Fibroblast of mammary gland (primary cell): ENCODE measurements at places on chromosomes 2 and 18.

- DNase-seq: no peak
Measured at GRCh38 chr2:25672494-25673299, 680 bp downstream of the DTNB start.

GRCh38 chr2:24073816-24074215 lies 2.3 kb downstream of the SF3B6 start:
- DNase-seq: no peak

DNA sequence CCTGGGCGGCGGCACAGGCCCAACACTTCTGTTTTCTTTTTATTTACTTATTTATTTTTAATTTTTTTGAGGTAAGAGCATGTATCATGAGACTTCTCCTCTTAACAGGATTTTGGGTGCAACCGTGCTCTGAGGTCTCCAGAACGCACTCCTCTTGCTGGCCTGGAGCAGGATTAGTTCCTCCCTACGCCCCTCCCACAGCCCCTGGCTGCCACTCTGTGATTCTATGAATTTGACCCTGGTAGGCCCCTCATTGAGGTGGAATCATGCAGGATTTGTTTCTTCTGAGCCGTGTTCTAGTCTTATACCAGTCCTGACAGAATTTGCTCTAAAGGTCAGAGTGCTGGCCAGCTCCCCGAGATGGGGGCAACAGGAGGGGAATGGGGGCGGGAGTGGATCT lies 106.5 kb upstream of the HS6ST1 start:
- no peak for DNase-seq

GRCh38 chr2:126776255-126776654 lies 120.3 kb downstream of the GYPC start:
- DNase-seq: no peak

DNA sequence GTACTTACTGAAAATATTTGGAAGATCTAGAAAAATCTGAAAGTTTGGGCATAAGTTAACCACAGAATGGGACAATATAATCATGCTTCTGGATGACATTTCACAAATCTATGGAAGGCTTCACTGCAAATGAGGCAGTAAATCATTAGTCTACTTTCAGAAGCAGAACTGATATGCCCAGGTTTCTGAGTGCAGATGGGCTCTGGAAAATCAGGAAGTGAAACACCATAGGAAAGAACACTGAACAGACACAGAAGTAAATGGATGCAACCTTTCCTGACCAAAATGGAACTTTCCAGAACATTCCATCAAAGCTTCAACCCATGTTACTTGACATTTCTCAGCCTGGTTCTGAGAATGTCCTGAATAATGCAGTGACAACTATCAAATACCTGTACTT lies 55.1 kb downstream of the KCNG3 start:
- no peak for DNase-seq

DNA sequence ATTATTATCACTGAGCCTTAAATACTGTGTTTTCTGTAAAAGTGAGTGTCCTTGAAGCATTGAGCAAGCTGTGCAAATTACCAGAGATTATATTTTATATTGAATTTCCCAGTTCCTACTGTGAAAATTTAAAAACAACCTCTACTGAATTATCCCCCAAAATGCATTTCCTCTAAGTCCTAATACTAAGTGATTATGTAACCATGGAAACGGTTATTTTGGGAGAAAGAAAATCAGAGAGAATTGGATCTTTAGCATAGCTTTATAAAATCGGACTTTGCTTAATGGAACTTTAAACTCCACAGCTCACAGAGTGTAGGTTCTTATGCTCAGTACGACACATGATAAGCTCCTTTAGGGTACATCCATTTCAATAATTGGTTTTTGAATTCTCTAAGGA lies 19.3 kb upstream of the CHMP1B start:
- no peak for DNase-seq

DNA sequence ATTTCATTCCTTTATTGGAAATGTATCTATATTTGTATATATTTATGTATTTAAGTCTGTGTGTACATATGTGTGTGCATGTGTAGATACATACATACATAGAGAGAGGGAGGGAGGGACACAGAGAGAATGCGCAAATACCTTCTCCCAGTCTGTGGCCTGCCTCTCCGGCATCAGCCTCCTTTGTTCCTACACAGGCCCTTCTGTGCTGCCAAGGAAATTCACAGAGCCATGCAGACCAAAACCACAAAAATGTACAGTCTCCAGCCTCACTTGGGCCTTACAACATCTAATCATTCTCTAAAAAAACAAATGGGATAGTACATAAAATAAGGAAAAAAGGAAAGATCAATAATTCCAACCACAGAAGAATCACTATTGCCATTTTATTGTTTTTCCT lies 8.8 kb upstream of the CRACDL start:
- peak; percentile 56 for DNase-seq

DNA sequence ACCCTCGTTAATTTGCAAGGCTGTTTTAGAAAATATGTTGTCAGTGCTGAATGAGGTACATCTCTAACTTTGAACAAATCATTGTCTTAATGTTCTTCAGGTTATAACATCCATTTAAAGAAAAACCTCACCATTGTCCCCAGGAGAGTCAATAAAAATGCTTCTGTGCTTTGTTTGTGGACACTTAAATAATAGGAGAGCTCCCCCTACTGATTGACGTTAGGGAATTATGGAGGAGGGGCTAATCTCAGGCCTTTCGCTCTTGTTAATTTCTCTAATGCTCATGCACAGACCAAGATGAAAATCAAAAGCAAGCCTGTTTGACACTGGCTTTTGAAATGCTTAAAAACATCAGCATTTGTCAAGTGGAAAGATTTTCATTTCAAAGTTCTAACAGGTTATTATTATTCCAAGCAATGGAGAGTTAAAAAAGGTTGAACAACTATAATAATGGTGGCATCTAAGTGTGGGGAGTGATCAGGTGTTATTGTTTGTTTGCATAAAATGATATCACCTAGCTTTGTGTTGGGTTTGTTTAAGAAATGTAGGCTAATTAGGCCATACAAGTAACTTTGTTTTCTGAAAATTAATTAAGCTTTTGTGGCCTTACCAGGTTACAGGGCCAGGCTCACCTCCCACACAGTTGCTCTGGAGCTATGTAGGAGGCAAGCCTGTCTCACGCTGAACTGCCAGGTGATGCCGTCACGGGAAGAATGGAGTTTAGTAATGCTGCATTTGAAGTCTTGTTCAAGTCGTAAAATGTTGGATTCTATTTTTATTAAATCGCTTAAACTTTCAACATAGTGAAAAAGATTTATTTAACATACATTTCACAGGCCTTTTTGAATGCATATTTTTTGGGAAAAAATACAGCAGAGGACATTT lies 51.7 kb upstream of the SMIM21 start:
- peak; percentile 73 for DNase-seq

DNA sequence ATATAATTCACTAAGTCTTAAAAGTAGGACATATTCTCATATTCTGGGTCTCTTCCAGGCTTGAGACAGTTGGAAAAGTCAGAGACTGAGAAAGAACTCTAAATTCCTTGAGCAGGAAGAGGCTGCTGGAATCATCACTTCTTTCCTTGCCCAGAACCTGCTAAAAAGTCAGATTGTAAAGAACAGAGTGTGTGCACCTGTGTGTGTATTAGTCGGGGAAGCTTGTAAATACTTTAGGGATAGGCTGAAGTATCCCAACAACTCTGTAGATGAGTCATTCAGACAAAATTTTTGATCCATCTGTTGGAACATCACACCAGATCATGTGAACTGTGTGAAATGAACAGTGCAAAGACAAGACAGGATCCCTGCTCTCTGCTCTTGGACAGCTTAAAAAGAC lies 16.1 kb downstream of the GAREM1 start:
- peak; percentile 64 for DNase-seq
